NCI-H1436 (cell line): ENCODE measurements at places on chromosomes 6 and 20.
A peak's percentile ranks its signal among the peaks of the same experiment; 100 is the strongest.

GRCh38 chr6:167122827-167123657, at the start of gene CCR6:
CCR6 (plus strand) TSS chr6:167123096; CDS start chr6:167136135, 13,039 bp downstream.
- no peak for DNase-seq

DNA sequence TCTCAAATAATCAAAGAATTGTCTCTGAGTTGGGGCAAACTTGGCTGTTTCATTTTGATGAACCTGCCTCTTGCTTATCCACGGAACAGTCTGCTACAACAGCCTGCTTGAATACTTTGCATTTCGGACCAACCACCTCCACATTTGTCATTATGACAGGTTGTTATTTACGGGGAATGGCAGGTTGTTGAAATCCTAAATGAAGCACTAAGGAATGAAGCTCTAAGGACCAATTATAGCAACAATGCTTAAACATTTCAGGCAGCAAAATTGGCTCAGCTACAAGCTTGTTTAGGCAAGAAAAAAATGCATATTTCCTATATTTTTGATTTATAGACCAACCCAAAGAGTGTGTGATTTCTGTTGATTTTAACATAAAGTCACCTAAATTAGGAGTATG, 84.5 kb downstream of the MAP3K7 start:
- DNase-seq: peak; percentile 19

DNA sequence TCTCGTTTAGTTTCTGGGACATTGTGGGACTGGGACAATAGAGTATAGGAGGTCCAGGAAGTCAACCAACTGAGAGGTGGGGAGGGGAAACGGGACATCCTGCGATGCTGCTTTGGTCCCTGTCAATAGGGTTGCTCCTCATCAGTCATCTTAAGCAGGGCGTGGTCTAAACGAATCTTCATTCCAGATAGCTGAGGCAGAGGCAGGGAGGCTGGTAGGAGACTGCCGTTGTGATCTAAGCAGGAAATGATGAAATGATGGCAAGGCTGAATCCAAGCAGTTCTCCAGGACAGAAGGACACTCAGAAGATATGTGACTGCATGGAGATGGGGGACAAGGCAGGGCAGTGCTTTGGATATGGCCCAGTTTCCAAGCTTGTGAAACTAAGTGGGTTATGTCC, 953.4 kb downstream of the KIF16B start:
- DNase-seq: no peak

DNA sequence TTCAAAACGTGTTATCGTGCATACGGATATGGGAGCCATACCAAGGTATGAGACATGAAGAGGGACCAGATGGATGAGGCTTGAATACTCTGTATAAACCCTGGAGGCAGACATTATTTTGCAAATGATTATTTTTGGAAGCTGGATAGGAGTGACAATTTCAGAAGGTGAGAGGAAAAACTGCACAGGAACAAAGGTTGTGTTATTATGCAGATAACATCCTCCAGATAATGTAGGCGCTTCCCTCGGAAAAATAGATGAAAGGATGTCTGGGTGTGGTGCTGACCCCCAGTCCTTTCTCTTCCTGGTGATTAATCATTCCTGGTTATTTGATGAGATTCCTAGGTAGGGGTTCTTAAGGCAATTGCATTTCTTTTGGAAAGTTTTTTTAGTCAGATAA, 36.4 kb upstream of the CD83 start:
- no peak for DNase-seq

DNA sequence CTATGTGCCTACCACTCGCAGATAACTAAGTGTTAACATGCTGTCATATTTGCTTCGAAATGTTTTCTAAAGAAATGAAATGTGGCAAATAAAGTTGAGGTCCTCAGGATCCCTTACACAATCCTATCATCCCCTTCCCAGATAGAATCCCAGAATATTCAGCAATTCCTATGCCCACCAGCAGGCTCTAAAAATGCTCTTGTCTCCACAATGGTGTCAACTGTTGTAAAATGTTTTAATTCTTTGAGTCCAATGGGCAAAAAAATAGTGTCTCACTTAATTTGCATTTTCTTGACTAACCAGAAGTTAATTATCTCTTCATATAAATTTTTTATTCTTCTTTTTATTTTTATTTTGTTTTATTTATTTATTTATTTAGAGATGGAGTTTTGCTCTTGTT, 103.9 kb upstream of the MAP7 start:
- no peak for DNase-seq

GRCh38 chr6:81614292-81614691, 138.2 kb downstream of the TENT5A start:
- no peak for DNase-seq

DNA sequence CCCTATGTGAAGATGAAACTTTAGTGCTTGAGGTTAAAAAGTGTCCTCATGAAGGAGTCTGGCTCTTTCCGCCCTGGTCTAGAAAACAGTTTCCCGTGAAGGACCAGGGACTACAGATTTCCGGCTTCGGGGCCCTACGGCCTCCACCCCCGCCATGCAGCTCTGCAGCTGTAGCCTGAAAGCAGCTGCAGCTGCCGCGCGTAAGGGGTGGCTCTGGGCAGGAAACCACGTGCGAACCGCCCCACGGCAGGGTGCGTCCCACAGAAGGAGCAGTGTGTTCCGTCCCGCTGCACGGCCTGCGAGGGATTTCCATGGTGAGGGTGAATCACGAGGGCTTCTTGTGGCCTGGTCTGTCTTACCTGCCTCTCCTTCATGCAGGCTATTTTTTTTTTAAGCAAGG, 117.0 kb downstream of the ERMARD start:
- DNase-seq: no peak

DNA sequence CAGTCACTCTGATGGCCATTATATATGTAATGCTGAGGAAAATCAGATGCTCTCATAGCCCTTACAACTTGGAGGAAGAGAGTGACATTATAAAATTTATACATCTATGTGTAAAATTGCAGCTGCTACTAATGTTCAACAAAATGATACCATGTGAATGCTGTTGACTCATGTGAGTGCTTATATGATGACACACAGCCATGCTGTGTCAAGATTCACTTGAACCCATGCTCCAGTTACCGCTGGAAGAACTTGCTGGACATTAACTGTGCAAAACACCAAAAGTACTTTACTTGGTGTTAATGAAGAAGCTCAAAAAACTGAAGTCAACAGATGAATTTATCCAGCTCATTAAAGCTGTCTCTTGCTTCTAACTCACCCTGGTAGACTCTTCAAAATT, 318.9 kb upstream of the PLCB4 start:
- DNase-seq: no peak

DNA sequence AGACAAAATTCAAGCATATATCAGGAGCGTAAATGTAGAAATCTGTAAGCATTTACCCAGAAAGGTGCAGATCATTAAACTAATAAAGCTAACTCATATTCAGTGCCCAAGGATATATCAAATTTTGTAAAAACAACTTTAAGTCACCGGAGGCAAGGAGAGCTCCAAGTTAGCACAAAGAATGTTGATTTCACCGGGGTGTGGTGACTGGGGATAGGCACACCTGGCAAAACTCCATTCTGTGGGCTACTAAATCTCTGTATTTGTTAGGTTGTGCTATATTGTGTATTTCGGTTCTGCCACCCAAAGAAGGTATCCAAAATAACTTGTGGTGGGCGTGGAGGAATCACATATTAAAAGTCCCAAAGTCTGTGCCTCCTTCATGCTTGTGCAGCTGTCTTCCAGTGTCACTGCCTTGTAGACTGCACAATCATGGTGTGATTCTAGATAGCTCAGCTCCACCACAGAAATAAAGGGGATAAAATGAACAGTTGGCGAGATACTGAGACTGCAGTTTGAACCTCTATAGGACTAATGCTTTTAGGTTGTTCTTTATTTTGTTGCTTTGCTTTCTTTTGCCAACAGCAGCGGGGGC, 111.6 kb downstream of the GMDS start:
- DNase-seq: no peak

GRCh38 chr6:136503303-136504029, 46.8 kb downstream of the MAP7 start:
- DNase-seq: no peak

- DNase-seq: no peak
Measured at GRCh38 chr6:44255105-44255808, 2.1 kb downstream of the SLC35B2 start.

DNA sequence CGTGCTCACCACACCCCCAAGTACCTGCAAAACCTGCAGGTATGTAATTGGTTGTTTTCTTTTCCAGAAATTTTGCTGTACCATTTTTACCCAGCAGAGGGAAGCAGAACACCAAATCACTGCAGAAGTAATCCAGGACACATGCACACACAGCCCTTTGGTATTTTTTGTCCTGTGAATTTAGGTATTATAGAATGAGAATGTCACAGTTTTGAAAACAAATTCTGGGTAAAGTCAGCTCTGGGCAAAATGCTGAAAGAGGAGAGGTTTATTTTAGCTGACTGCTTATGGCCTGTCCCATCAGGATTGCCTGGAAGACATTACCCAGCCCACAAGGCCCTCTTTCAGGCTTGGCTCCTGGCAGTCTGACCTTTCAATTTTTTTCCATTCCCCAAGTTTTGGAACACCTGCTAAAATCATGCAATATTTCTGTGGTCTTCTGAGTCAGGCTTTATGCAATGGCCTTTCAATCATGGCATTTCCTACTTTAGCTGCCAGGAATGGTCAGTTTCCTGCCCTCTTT, 3.5 kb upstream of the EFHC1 start:
- DNase-seq: peak; percentile 53

GRCh38 chr6:139776041-139776440, 401.6 kb upstream of the CITED2 start:
- DNase-seq: no peak

DNA sequence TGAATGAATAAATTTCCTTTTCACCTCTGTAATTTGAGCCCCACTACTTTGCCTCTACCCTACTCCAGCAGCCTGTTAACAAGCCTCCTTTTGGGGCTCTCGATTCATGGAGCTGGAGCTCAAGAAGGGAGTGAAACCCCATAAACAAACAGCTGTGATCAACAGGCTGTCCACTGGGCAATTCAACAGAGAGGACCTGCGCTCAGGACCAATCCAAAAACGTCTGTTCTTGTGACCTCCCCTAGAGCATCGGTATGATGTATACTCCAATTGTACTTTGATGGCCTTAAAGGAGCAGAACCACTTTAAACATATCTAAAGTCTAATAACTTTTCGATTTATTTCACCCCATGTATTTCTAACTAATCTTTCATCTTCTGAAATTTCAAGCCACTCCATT, 37.4 kb downstream of the HIVEP2 start:
- DNase-seq: no peak

DNA sequence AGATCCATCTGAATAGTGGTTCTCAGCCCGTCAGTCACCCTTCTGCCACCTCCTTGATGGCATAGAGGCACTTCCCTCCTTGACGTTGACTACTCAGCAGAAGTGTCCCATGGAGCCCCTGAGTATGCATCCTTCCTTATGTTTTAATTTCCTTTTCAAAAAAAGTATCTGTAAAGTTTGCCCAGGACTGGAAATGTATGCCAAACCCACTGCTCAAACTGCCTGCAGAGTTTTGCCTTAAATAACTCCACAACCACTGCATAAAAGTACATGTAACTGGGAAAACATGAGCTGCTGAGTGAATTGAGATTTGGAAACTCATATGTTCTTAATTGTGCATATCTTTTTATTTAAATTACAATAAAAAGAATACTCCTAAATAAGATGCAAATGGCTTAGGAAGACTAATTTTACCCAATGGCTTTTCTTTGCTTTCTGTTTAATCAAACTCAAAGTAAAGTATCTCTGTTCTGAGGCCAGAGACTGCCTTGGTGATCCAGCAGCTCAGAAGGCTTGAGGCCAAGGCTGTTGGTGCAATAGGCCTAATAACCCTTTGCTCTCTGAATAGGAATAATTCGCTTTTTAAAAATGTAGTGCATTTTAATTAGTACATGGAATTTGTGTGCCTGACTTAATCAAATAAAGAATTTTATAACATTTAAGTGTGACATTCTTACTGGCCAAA, 90.4 kb downstream of the FNDC1 start:
- no peak for DNase-seq

DNA sequence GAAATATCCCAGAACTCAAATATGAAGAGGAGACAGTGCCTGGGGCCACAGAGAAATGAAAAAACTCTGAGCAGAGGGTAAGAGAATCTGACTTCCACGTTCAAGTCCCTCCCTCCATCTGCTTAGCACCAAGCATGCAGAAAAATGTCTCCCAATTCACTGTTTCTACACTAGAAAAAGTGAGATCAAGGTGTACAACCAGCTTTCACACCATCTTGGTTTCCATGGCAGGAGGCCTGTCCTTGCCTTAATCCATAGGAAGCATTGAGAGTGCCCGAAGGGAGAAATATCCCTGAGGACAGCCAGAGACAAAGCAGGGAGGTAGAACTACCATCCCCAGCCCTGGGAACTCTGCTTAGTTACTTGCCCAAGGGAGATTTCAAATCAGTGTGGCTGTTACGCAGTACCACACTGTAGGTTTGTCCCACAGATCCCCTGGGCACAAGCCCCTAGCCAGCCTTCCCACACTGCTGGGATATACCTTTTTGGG, 82.9 kb downstream of the SCML4 start:
- DNase-seq: no peak

DNA sequence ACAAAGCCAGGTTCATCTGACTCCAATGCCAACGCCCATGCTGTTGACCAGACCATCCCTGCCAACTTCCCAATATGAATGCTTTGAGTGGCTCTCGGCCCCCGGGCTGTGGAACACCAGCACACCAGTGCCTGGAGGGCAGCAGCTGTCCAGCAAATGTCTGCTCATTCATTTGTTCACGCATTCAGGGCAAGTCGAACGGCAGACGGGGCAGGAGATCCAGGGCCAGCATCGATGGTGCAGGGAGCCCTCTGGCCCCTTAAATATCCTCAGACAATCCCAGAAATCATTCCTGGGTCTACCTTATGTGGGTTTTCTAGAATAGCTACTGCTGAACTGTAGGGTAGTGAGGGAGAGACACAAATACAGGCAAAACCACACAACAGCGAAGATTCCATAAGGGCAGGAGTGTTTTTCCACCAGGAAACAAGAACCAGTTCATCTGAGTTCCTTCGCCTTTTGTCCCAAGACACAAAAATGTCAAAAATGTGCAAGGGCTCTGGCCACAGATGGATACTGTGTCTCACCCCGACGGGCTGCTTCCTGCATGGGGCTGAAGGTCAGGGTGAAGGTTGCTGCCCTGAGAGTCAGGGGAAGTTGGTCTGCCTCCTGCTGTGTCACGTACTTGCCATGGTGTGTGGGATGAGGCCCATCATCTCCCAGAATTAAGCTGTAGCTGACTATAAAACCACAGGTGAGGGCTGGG, 15.5 kb downstream of the RIPOR3 start:
- no peak for DNase-seq

DNA sequence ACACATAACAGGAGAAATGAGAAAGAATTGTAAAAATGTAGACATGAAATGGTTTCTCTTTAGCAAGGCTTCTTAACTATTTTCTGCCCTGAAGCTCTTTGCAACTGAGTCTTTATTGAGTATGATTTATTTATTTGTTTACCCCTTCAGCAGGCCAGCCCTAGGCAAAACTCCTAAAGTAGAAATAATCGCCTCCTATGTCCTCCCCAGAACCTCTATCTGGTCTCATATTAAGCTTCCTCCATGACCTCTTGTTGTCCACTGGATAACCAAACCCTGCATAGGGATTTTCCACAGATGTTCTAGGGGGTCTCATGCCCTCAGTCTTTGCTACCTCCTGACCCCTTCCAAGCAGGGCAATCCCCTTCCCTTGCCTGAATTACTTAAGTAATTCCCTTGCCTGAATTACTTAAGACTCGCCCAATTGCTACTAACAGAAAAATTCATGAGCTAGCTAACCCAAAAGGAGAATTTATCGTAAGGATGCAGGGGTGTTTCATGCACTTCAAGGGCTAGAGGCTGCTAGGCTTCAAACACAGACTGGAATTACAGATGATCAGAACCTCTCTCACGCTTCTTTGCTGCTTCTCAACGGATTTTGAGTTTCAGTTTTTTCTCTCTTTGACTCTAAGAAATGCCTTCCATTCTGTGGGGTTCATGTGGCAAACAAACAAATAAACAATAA, 425.9 kb upstream of the RNF217 start:
- no peak for DNase-seq

GRCh38 chr20:49513517-49513916, 31.0 kb upstream of the KCNB1 start:
- DNase-seq: no peak
